ENCODE measurements at places on chromosomes 3 and 15.

- DNase-seq: no peak
Measured at GRCh38 chr3:196670339-196670738, 30.8 kb downstream of the NRROS start.

- no peak for DNase-seq
Measured at GRCh38 chr3:20575146-20575545, 389.1 kb upstream of the SGO1 start.

DNA sequence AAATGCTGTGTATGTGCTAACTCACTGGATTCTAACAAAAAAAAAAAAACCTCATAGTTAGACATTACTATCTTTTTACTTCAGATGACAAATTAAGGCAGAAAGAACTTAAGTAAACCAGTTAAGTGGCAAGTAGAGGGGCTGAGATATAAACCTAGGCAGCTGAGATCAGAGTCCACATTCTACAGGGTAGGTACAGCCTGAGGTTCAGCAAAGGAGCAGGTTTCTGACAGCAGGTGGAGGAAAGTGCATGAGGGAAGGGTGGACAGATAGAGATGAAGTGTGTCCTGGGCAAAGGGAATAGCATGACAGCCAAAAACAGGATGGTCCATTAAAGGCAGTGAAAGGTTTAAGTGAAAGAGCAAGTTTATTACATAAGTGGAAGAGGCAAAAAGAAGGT lies 329.2 kb downstream of the ULK4 start:
- no peak for DNase-seq

- no peak for DNase-seq
Measured at GRCh38 chr3:176796371-176796770, 400.9 kb downstream of the TBL1XR1 start.

DNA sequence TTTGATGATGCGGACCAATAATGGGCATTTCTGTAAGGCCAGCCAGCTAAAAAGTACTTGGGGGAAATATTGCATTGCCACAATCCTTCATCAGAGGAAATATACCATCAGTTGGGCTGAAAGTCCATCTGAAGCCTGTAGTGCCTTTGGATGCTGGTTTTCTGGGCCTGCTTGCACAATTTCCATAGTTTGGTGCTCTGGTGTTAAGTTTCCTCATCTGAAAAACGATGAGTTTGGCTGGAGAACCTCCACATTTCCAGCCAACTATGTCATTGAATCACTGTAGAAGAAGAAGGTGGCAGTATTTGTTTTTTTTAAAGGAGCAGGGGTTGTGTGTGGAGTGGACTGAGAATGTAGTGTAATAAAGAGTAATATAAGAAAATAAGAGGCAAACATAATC lies 10.1 kb downstream of the CCNB2 start:
- no peak for DNase-seq

DNA sequence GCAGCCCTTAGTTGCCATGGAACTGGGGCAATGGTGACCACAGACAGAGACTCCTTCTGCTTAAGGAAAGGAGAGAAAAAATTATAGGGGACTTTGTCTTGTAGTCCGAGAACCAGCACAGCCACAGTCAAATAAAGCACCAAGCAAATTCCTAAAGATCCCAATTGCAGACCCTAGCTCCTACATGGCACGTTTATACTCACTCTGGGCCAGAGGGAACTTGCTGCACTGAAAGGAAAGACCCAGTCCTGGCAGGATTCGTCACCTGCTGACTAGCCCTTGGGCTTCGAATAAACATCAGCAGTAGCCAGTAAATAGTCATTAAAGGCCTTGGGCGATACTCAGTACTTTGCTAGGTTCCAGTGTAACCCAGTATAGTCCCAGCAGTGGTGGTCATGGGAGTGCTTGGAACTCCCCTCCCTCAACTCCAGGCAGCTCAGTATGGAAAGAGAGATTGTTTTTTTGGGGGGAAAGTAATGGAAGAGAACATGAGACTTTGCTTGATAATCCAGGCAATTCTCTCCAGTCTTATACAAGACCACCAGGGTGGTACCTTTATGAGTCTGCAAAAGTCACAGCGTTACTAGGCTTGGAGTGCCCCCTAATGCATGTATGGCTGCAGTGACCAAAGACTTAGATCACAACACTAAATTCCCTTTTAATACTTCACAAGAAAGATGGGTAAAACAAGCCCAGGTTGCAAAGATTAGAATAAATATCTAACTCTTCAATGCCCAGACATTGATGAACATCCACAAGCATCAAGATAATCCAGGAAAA lies 66.4 kb upstream of the AGTR1 start:
- DNase-seq: no peak

GRCh38 chr15:93882141-93882540 lies 349.2 kb upstream of the MCTP2 start:
- DNase-seq: no peak

GRCh38 chr3:147410526-147411237 lies 1.5 kb downstream of the ZIC1 start:
- no peak for DNase-seq

GRCh38 chr3:181292984-181293383 lies 303.4 kb upstream of the DNAJC19 start:
- no peak for DNase-seq

DNA sequence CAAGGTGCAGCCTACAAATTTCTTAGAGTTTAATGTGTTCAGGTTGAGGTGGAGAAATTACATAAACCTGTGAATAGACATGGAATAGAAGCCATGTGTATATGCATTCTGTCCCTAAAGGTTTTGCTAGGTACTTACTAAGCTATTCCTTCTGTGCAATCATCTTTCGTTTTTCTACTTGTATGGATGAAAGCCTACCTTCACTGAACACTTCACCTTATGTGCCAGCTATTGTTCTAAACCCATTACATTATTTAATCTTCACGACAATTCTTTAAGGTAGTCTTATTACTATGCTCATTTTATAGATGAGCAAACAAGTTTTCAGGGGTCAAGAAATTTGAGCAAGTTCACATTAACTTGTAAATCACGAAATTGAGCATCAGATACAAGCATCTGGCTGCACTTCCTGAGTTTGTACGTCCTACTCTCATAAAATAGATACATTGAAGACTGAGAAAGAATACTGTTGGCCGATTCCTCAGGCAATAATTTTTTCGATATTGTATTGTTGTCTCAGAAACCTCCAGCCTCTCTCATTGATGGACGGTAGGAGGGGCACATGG lies 635 bp upstream of the RCN2 start:
- no peak for DNase-seq

GRCh38 chr3:122105626-122106025 lies 50.5 kb downstream of the CD86 start:
- DNase-seq: no peak

GRCh38 chr15:94610485-94610884 lies 379.1 kb downstream of the MCTP2 start:
- no peak for DNase-seq

DNA sequence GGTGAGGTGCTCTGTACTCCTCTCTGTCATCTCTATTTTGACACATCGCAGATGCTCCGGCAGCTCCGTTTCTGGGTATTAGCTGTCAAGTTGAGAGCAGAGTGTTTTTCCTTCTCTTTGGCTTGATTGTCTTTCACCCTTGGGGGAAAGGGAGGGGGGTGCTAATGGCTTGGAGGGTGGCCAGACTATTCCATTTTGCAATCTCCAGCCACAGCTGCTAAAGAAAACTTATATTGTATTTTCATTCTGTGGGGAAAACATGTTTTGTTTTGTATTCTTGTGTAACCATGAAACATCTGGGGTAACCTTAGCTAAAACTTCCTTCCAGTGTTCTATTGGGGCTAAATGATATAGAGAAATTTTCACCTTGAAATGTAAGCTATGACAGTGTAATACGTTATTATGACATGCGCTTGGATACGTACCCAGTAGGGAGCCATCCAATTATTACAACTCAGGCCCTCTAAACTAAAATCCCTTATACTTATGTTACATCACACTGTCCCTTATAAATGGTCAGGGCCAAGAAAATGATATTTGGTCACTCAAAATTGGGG lies 14.0 kb upstream of the LARP6 start:
- no peak for DNase-seq

DNA sequence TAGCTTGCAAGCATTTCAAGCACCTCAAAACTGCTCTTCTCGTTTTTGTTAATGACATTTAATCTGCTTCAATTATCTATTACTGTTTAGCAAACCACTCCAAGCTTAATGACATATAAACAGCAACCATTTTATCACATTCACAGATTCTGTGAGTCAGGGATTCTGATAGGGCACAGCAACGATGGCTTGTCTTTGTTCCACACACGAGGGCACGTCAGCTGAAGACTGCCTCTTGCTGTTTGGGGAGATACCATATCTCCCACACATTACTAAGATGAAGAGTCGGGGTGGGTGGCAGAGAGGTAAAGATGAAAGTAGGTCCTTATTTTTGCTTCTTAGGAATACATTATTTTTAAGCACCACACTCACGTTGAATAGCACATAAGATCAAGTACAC lies 19.3 kb downstream of the CPOX start:
- DNase-seq: no peak

DNA sequence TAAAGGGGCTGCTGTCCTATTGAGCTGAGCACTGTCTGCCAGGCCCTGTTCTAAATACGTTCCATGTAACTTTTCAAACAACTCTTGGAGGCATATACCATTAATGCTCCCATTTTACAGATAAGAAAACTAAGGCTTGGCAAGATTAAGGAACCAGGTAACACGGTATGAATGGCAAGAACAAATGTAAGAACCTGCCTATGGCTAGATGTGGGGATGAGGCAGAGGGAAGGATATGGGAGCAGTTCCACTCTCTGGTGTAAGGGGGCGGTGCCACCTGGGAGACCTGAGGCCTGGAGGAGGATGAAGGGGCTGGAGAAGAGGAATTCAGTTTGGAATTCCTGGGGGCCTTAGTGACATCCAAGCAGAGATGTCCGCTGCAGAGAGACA lies 3.8 kb upstream of the LMAN1L start:
- DNase-seq: no peak

DNA sequence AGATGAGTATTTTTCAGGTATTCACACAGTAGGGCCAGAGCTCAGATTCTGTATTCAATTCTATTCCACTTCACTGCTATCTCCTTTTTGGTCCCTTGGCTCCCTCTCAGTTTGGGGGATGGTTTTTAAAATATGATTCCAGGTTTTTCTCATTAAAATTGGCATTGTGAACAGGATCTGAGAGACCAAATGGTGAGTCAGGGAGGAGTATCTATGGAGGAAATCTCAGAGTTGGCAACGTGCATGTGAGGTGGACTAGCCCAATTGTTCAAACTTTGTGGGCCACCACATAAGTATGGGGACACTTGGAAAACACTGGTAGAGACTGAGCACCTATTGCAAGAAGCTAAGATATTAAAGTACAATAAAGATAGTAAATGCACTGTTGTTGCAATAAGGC lies 53.9 kb upstream of the TTC14 start:
- no peak for DNase-seq

DNA sequence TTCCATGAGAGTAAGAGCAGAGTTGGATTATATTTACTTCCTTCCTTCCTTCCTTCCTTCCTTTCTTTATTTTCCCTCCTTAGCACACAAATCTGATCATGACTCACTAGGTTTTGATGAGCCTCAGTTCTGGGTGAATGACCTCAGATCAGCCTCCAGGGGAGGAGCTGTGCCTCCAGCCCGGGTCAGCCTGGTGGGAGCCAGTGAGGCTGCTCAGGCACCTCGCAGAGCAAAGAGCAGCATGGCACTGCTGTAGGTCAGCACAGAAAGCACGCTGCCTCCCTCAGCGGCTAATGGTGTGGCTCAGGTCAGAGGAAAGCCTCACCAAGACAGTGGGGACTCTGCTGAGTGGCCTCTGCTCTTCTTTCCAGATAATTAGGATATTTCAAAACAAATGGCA lies 108.5 kb downstream of the SYNPR start:
- no peak for DNase-seq

GRCh38 chr3:66355997-66356396 lies 135.2 kb downstream of the SLC25A26 start:
- DNase-seq: no peak

DNA sequence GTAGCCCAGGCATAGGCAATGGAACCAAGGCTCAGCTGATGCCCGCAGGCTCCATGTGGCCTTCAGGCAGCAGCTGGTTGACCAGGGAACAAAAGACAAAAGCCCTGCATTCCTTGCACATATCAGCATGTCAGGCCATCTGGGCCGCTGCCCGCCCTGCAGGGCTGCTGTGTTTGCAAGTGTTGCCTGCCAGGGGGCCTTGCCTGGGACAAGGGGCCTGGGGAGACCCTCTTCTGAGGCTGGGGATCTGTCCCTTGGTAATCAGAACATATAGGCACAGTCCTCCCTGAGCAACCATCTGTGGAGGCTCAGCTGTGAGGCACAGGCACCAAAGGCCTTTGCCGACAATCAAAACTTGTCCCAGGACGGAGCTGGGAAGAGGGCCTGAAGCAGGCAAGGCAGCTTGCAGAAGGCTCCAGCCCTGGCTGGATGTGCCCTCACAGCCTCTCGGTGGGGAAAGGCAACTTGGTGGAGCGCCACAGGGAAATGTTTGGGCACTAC lies 138.2 kb downstream of the TPRA1 start:
- peak; percentile 59 for DNase-seq

GRCh38 chr3:47007482-47008233 lies 28.2 kb downstream of the NBEAL2 start:
- no peak for DNase-seq

GRCh38 chr3:139388821-139389551 lies 461 bp downstream of the COPB2 start:
- peak; percentile 63 for DNase-seq

- no peak for DNase-seq
Measured at GRCh38 chr3:182710557-182711157, 82.6 kb upstream of the ATP11B start.

DNA sequence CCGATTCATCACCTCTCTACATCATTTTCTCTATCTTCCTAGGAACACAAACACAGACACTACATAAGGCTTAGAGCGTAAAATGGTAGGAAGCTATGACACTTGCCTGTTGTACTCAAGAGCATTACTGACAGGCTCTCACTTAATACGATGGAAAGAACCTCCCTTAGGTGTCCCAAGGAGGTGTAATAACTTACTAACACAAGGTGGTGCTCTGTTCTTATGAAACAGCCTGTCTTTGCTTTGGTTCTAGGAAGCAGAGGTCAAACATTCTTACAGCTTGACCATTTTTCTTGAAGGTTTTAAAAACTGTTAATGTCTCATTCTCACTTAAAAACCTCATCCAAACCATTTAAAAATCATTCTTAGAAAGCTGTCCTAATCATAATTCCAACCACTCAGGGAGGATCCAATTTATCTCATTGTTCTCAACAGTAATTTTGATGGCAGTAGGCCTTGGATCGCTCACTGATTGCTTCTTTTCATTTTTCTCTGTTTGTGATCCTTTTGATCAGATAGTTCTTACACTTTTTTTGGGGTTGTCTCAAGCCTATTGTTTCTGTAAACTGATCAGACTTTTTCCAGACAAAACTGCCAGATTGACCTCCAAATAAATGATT lies 317.8 kb upstream of the AGTR1 start:
- no peak for DNase-seq

DNA sequence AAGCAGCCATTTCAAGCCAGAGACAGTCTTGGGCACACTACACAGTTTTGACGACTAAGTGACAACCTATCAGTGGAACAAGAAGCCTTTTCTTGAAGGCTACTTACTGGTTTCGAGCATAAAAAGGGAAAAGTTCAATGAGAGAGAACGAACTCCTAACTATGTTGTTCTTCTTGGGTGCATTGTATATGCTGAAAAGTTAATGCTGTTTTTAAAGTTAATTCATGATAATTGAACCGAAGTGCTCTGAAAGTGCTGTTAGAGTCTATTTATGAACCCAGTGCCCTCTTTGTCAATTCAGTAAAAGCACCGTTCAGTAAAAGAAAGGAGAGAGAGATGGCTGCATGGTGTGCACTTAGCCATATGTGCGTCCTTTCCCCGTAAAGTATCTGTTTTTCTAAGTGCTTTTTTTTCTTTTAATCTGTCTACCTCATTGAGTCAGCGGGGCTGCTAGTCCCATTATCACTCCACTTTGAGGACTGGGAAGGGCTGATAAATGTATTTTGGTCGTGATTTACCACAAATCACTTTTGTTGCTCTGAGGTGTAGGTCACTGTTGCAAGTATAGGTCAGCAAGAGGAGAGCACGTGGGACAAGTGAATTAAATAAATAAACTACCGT lies 380.7 kb upstream of the GOLIM4 start:
- no peak for DNase-seq
